ENCODE measurements at places on chromosomes 16 and 17.

- ATAC-seq: no peak
Measured at GRCh38 chr16:12975766-12976165, 74.4 kb downstream of the SHISA9 start.

DNA sequence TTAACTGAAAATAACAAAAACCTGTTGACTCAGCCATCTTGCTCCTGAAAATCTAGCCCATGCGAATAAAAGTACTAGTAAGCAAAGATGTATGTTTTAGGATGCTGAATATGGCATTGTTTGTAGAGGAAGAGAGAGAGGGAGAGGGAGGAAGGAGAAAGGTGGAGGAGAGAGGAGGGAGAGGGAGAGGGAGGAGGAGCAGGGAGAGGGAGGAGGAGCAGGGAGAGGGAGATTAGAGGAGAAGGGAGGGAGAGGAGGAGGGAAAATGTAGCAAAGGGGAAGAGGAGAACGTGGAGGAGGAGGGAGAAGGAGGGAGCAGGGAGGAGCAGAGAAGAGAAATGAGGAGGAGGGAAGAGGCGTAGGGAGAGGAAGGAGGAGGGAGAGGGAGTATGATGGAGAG lies 324.5 kb upstream of the EEF2KMT start:
- ATAC-seq: no peak

GRCh38 chr17:37605813-37606505 lies 3.3 kb downstream of the SYNRG start:
- ATAC-seq: no peak

- ATAC-seq: no peak
Measured at GRCh38 chr17:79899584-79899983, 60.3 kb upstream of the CBX4 start.

- peak; percentile 87 for ATAC-seq
Measured at GRCh38 chr16:84648595-84649510, 542 bp downstream of the KLHL36 start.

DNA sequence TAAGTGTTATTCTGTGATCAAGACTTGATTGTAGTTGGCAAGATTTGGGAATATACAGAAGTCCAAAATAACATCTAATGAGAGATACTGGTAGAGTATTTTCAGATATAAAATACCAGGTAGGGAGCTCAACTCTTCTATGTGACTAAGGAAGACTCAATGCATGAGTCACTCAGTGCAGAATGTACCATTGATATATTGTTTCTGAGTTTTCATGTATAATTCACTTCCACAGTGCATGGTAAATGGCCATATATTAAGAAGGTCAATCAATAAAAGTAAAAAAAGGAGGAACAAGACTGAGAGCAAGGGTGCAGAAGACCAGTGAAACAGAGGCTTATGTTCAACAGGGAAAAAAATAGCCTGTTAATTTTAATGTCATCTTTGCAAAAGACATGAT lies 1387.9 kb downstream of the CDH8 start:
- no peak for ATAC-seq

GRCh38 chr17:33096161-33096560 lies 104.5 kb downstream of the SPACA3 start:
- no peak for ATAC-seq

GRCh38 chr17:42271006-42271778 lies 5.0 kb downstream of the STAT5B start:
- no peak for ATAC-seq

- no peak for ATAC-seq
Measured at GRCh38 chr16:11627822-11628457, 40.3 kb upstream of the SNN start.

- no peak for ATAC-seq
Measured at GRCh38 chr17:50972577-50972976, 106.4 kb upstream of the TOB1 start.

- no peak for ATAC-seq
Measured at GRCh38 chr17:7440834-7441195, 1.5 kb downstream of the FGF11 start.

- no peak for ATAC-seq
Measured at GRCh38 chr17:63455417-63455816, 9.3 kb upstream of the CYB561 start.

DNA sequence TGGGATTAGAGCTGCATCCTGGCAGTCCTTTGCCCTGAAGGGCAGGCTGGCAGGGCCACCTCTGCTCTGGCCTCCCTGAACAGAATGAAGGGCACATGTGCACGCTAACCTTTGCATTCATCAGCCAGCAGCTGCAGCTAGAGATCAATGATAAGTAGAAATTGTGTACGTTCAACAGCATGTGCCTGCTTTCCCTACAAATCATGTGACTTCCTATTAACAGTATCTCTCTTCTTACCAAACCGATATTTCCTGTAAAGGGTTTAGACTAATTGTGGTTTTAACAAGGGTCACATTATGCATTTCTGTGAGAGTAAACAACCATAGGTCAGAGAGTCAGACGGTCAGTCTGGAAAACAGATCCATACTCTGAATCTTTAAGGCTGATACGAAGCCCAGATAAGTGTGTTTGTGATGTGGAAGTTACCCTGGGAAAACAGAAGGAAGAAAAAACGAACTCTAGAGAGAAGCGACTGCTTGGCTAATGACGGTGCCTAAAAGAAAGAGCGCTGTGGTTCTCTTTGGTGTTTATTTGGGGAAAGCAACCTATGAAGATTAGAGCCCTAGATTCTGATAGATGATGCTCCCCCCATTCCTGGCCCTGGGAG lies 219.4 kb downstream of the MAF start:
- no peak for ATAC-seq

- ATAC-seq: no peak
Measured at GRCh38 chr16:12891836-12892235, 9.6 kb upstream of the SHISA9 start.

DNA sequence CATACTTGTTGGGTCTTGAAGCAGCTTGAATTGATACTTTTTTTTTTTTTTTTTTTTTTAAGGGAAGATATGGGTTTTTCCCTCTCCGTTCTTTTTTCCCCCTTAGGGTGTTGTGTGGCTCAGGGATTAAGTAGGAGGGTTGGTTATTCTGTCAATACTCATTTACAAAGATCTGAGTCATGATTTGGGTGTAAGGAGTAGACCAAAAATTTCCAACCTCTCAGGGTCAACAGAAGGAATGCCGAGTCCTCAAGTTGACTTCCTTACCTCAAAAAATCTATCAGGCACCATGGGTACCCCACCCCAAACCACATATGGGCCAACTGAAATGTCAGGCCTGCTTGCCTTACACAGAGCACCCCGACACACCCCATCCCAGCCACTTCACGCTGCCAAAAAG lies 230.5 kb downstream of the CCDC182 start:
- no peak for ATAC-seq

DNA sequence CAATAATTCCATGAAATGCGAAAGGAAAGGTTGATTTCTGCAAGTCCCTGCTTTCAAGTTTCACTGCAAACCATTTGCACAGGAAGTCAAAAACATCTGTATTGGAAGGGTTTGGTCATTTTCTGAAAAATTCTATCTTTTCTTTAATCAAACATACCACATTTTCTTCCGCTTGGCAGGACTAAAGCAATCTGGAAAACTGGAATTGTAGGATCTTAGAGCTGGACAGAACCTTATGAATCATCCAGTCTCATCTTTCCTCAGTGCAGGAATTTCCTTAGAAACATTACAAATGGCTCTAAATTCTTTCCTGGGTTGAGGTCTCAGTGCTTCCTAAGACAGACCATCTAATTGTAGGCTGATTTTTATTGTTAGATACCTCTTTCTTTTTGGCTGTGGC lies 111.5 kb upstream of the ELAC2 start:
- ATAC-seq: no peak
